ENCODE measurements at places on chromosomes 11 and 22. TPM values are rescaled to one million over a fixed set of nuclear protein-coding genes. Genes with fewer than 3 reads are reported as not detected.

GRCh38 chr11:69170704-69171103 is 15.0 kb downstream of the SMIM38 start:
- no peak overlapping the region for H3K4me3 ChIP-seq
- H3K27ac ChIP-seq: no peak overlapping the region
- peaks cover 12% of the 10 kb centered on the region for H3K4me1 ChIP-seq
- no peaks in the 10 kb centered on the region for H3K36me3 ChIP-seq
- H3K27me3 ChIP-seq: no peaks in the 10 kb centered on the region
- DNase-seq: no peak

GRCh38 chr11:109264128-109264527 is 157.9 kb upstream of the C11orf87 start:
- no peaks in the 10 kb centered on the region for H3K36me3 ChIP-seq
- no peaks in the 10 kb centered on the region for H3K4me1 ChIP-seq
- no peak for DNase-seq
- H3K27me3 ChIP-seq: no peaks in the 10 kb centered on the region

DNA sequence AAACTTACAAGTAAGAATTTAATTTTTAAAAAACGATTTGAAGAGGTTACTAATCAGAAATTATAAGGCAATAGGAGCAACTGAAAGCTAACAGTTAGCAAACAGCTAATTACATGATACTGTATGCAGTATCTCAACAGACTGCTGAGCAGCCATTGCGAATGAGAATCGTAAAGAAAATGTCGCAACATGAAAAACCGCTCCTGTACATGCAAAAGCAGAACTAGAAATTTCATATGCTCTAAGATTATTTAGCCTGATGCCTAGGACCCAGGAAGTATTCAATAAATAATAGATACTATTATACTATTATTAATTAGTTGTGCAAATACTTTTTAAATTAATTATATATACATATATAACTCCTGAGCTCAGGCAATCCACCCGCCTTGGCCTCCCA is 48.7 kb upstream of the EP300 start:
- H3K4me1 ChIP-seq: peaks cover 2% of the 10 kb centered on the region
- H3K27ac ChIP-seq: no peak overlapping the region
- no peak overlapping the region for H3K4me3 ChIP-seq
- H3K36me3 ChIP-seq: no peaks in the 10 kb centered on the region

DNA sequence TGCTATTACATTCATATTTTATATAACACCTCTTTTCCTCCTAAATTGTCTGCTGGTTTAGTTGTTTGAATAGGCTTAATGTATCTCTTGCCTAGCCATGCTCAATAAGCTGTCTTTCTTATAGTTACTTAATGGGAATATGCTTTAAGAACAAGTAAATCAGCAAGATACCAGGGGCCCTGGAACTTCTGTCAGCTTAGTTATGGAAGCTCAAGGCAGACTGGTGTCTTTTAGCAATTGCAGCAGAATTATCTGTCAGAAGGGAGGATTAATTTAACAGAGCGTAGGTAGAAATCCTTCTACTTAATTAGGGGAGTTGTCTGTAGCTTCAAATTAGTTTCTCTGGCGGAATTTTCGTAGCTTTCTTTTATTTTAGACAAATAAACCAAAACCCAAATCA is 94.9 kb downstream of the C11orf91 start:
- H3K27ac ChIP-seq: no peak overlapping the region
- H3K36me3 ChIP-seq: no peaks in the 10 kb centered on the region
- H3K4me1 ChIP-seq: no peaks in the 10 kb centered on the region

- no peak for DNase-seq
- H3K36me3 ChIP-seq: no peaks in the 10 kb centered on the region
- no peaks in the 10 kb centered on the region for H3K4me1 ChIP-seq
- H3K27me3 ChIP-seq: no peaks in the 10 kb centered on the region
Measured at GRCh38 chr11:16790486-16791190, 52.2 kb downstream of the C11orf58 start.

- no peaks in the 10 kb centered on the region for H3K36me3 ChIP-seq
- no peaks in the 10 kb centered on the region for H3K4me1 ChIP-seq
- H3K4me3 ChIP-seq: no peak overlapping the region
- H3K27ac ChIP-seq: no peak overlapping the region
- peak; percentile 26 for DNase-seq
Measured at GRCh38 chr22:25754527-25755202, 12.7 kb downstream of the MYO18B start.

DNA sequence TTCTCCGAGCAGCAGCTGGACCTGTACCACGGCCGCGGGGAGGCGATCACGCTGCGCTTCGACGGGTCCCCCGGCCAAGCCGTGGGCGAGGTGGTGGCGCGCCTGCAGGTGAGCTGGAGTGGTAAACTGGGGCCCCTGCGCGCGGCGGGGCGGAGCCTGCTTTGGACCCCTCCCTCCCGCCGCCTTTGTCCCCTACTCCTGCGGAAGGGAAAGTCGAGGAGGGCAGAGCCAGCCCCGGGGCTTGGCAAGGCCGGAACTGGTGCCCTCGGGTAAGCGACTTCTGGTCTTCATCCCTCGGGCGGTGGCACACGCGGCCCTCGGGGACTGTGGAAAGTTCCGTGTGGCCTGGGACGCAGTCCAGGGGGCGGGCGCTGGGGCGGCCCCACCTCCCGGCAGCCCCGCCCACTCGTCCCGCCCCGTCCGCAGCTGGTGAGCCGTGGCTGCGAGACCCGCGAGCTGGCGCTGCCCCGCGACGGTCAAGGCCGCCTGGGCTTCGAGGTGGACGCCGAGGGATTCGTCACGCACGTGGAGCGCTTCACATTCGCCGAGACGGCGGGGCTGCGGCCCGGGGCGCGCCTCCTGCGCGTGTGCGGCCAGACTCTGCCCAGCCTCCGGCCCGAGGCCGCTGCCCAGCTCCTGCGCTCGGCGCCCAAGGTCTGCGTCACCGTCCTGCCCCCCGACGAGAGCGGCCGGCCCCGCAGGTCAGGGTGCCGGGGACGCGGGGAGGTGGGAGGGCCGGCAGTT is 9.2 kb downstream of the SIPA1 start:
- no peaks in the 10 kb centered on the region for H3K27me3 ChIP-seq
- no peaks in the 10 kb centered on the region for H3K36me3 ChIP-seq
- no peak overlapping the region for H3K27ac ChIP-seq
- peak overlapping the region; percentile 39 for H3K4me3 ChIP-seq

DNA sequence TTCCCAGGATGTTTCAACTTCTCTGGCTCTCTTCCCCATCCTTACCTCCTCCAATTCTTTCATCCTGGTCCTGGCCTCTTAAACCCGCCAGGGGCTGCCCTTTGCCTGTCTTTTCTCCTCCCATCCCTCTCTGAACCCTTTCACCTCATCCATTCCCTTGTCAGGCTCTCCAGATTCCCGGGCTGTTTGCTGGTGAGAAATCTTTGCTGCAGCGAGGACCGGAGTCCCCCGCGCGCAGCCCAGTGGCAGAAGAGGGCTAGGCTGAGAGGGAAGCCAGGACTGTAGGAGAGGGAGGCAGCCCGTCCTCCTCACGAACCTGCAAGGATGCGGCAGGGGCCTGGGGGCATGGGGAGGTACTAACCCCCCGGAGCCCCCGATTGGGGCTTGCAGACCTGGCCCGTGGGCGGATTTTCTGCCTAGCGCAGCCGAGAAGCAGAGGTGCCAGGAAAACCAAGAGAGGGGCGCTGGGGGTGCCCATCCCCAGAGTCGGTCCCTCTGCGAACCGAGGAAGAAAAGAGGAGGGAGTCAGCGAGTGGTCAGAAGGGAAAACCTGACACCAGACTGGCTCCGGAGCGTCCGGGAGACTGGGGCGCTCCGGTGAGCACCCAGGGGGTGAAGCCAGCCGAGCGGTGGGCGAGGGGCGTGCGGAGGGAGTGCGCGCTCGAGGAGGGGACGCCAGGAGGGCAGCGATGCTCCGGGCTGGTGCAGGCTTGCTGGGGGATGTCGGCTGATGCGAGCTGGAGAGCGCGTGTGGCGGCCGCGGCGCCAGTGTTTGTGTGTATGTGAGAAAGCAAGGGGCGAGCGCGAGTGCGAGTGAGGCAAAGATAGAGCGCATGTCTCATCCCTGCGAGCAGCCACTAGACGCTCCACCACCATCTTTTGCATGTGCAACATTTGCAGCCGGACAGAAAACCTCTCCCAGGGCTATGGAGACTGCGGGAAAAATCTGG is at the start of gene GRIA4:
Gene GRIA4, plus strand, starts transcription at position 242 of the 950 bp plus-strand sequence. CDS start 925 bp downstream, outside the sequence.
- no peak within 1 kb of the TSS for H3K27ac ChIP-seq
- peak within 1 kb of the TSS; percentile 16 for H3K4me3 ChIP-seq
- no peaks in the 10 kb centered on the region for H3K36me3 ChIP-seq
- H3K27me3 ChIP-seq: peaks cover 90% of the 10 kb centered on the region
- DNase-seq: peak; percentile 52
- H3K4me1 ChIP-seq: peaks cover 6% of the 10 kb centered on the region

- H3K27me3 ChIP-seq: peaks cover 94% of the 10 kb centered on the region
- H3K36me3 ChIP-seq: no peaks in the 10 kb centered on the region
- no peaks in the 10 kb centered on the region for H3K4me1 ChIP-seq
- H3K27ac ChIP-seq: no peak overlapping the region
Measured at GRCh38 chr11:116537121-116537520, 235.7 kb downstream of the BUD13 start.

GRCh38 chr11:66081505-66081904 is 11.4 kb downstream of the PACS1 start:
- no peak for DNase-seq
- no peak overlapping the region for H3K4me3 ChIP-seq

DNA sequence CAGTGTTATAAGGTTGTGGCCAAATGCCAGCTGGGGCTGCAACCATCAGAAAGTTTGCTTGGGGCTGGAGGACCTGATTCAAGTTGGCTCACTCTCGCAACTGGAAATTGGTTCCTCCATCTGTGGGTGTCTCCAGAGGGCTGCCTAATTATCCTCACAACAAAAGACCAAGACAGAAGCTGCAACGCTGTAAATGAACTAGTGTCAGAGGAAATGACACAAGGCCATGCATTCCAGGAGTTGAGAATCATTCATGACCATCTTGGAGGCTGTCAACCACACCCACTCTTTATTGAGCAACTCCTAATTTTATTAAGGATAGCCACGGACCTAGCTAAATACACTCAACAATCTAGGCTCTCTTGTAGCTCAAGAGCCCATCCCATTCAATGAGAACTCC is 1060.8 kb downstream of the OPCML start:
- H3K27me3 ChIP-seq: no peaks in the 10 kb centered on the region
- H3K36me3 ChIP-seq: no peaks in the 10 kb centered on the region
- peak; percentile 22 for DNase-seq
- H3K4me1 ChIP-seq: no peaks in the 10 kb centered on the region
- H3K27ac ChIP-seq: no peak overlapping the region

GRCh38 chr22:37163575-37164504 is 14.1 kb upstream of the IL2RB start:
- H3K4me1 ChIP-seq: no peaks in the 10 kb centered on the region
- H3K4me3 ChIP-seq: no peak overlapping the region
- no peaks in the 10 kb centered on the region for H3K27me3 ChIP-seq
- no peak for DNase-seq
- no peaks in the 10 kb centered on the region for H3K36me3 ChIP-seq

DNA sequence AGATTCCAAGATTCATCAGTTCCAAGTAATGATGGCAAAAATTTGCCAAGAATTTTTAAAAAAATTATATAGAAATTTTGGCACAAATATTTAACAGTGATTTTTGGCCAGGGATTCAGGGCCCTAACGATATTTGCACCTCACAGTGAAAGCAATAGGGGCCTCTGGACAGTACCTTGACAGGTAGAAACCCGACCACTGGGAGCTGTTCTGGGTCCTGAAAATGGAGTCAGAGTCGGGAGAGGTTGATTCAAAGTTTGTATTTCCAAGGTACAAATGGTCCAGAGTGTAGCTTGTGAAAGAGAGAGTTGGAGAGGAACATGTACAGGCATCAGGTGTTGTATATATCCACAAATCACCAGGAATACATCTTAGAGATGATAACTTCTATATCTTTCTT is 41.6 kb downstream of the MRGPRX2 start:
- no peaks in the 10 kb centered on the region for H3K36me3 ChIP-seq
- no peak overlapping the region for H3K4me3 ChIP-seq
- no peak for DNase-seq
- H3K27me3 ChIP-seq: no peaks in the 10 kb centered on the region

DNA sequence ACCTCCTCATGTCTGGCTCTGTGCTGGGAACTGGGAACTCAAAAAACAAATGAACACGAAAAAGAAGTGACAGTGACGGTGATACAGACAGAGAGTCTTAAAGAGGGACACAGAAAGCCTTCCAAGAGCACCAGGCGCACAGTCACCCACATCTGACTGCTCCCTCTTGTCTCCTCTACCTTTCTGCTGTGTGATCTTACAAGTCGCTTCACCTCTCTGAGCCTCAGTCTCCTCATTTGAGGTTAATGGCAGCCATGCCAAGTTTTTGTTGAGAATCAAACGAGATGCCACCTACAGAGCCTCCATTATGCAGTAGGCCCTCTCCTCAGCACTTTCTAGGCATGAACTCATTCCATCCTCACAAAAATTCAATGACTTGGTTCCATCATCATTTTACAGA is 3.7 kb downstream of the LRRC32 start:
- no peaks in the 10 kb centered on the region for H3K36me3 ChIP-seq
- peaks cover 8% of the 10 kb centered on the region for H3K27me3 ChIP-seq
- DNase-seq: no peak

GRCh38 chr11:119798656-119799055 is 69.7 kb upstream of the NECTIN1 start:
- H3K27me3 ChIP-seq: peaks cover 3% of the 10 kb centered on the region
- no peaks in the 10 kb centered on the region for H3K36me3 ChIP-seq
- DNase-seq: no peak
- no peak overlapping the region for H3K27ac ChIP-seq
- H3K4me3 ChIP-seq: no peak overlapping the region
- H3K4me1 ChIP-seq: no peaks in the 10 kb centered on the region

DNA sequence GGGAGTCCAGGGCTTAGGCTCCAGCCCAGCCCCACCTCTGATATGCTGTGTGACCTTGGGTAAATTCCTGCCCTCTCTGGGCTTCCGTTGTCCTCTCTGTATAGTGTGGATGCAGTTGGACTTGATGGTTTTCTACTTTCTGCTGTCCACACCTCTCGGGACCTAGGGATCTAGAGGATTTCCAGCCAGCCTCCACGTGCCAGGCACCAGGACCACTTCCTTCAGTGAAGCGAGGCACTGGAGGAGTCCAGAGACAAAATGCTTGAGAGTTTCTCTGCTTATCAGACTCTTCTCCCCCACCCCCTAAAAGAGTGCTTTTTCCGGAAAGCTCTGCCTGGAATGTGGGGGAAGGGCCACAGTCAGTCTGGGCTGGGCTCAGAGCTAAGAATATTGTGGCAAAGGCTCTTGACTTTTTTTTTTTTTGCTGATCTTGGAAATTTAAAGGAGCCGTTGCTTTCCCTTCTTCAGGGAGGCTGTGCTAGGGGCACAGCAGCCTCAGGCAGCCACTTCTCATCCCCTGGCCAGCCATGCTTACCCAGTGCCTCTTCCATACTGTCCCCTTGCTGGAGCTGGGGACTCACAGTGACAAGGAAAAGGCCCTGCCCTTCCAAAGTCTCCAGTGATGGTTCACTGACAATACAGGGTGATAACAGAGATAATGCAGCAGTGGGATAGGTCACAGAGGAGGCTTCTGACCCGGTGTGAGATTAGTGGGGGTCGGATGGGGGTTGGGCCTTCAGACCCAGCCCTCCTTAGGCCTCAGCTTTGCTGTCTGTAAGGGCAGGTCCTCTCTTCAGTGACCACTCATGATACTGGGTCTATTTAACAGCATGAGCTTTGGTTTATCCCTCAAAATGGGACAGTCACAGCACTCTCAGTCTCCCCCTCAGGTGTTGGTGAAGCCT is 2.9 kb upstream of the SERPINH1 start:
- no peak overlapping the region for H3K4me3 ChIP-seq
- H3K27ac ChIP-seq: peak overlapping the region; percentile 73
- no peaks in the 10 kb centered on the region for H3K36me3 ChIP-seq

GRCh38 chr22:23246982-23247766 is 66.9 kb downstream of the BCR start:
- H3K4me3 ChIP-seq: no peak overlapping the region
- H3K27ac ChIP-seq: no peak overlapping the region
- no peak for DNase-seq

Gene NXF1
- 78.8 TPM for total RNA-seq

Gene DBX1
- total RNA-seq: not detected

Gene CEP126
- 2.3 TPM for total RNA-seq

Gene HTR3A
- total RNA-seq: not detected

Gene WDR74
- total RNA-seq: 155 TPM

Gene KRTAP5-10
- total RNA-seq: not detected
